Stimulated activated CD4-positive, alpha-beta T cell treated with anti-CD3 and anti-CD28 coated beads, Interleukin-1b, Interleukin-23, amount 100 ng/mL, for 4 hours (primary cell): ENCODE measurements at places on chromosomes 4 and X.

DNA sequence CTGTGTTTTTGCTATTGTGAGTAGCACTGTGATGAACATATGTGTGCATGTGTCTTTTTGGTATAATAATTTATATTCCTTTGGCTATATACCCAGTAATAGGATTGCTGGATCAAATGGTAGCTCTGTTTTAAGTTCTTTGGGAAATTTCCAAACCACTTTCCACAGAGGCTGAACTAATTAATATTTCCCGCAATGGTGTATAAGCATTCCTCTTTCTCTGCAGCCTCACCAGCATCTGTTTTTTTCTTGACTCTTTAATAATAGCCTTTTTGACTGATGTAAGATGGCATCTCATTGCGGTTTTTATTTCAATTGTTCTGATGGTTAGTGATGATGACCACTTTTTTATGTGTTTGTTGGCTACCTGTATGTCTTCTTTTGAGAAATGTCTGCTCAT, 247.7 kb upstream of the NDST3 start:
- DNase-seq = no peak

DNA sequence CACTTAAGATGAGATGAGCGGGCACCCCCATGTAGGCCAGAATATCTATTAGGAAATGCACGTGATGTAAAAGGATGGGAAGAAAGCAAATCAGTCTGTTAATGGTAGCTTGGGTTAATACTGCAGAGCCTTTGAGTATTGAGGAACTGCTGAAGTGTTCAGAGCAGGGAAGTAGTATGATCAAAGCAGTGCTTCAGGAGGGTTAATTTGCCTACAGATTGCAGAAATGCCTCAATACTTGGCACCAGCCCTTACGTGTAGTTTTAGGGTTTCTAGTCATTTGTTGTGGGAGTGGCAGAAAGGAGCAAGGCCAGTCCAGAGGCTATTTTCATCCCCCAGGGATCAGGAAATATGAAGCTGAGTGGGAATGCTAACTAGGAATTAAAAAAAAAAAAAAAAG, 19.7 kb downstream of the ZFX start:
- DNase-seq = no peak

DNA sequence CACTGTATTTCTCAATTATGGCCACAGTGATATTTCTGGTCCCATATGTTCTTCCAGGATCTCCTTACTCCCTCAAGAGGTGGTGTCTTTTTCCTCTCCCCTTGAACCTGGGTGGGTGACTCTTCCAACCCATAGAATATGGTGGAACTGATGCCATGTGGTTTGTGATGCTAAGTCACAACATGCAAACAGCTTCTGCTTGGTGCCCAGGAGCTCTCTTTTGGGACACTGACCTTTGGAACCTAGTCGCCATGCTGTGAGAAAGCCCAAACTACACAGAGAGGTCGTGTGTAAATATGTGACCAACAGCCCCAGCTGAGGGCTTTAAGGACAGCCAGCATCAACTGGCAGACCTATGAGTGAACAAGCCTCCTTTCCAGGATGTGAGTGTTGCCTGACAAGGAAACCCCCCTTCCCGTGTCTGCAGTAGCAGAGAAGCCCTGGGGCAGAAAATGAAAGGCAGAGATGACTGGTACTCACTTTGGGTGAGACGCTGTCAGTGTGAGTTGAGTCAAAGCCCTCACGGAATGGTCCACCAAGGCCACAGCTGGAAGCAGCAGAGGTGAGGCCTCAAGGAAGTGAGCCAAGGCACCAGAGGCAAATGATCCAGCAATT, 223.4 kb downstream of the BCOR start:
- DNase-seq = peak; percentile 19

- no peak for DNase-seq
These were observed 18.8 kb upstream of the TMSB4X start for GRCh38 chrX:12955882-12956703.

GRCh38 chr4:169136330-169136729, 126.3 kb upstream of the CBR4 start:
- DNase-seq = no peak

- no peak for DNase-seq
These were observed 214.0 kb upstream of the UGT8 start for GRCh38 chr4:114384629-114385028.

DNA sequence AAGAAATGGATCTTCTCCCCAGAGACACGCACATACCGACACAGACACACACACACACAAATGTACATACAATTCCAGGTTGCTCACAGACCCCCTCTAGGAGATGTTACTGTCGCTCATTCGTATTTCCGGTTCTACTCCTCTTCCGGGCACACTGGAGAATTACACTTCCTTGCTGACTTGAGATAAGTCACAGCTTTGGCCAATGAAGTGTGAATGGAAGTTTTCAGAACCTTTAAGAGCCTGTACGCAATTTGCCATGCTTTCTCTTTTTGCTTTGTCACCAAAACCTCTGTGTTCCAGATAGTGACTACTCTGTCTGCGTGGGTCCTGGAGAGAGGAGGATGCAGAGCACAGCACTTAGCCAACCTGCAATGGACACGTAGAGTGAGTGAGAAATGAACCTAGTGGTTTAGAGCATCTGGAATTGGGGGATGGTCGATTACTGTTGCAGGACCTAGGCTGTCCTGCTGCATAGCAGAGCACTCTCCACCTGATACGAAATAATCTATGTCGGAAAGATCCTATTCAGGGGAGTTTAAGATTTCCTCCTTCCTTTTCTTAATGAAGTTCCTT, 239.5 kb upstream of the TET2 start:
- no peak for DNase-seq

DNA sequence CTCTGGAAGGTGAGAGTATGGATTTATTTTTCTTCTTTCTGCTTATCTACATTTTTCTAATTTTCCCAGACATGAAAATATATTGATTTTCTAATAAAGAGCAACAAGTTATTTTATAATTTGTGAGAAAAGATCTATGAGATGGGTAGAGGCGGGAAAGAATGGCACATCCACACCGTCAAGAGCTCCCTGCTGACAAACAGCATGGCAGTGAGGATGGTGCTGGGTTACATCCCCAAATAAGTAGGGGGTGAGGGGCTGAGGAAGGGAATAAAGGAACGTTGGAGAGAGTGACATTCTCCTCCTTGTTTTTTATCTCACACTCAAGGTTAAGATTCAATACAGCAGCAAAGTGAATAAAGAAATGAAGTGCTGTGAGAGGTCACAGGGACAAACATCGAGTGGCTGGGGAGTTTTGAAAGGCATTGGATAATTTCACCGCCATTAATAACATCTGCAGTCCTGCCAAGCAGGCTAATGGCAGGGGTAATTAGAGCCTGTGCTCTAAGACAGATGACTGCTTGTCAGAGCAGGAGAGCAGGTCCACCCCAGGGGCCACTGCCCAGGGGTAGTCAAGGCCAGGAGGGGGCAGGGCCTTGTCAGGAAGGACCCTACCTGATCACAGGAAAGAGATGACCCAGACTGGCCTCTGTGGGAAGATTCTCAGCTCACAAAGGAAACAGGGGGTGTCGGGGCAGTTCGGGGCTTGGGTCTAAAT, 323.8 kb downstream of the FBXW7 start:
- DNase-seq = no peak

DNA sequence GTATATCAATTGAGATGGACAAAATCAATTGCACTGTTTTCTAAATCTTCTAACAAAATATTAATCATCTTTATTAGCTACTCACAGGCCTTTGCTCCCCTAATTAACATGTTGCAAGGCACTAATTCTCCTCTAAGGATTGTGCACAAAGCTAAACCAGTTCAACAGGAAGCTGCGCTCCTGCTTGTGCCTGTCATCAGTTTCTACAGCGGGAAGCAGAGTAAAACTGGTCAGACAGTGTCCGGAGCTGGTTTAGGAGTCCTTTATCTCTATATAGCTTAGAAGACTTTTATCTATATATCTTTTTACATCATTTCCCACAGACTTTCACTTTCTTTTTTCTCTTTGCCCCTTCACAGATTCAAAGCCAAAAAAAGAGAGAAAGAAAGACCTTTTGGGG, 79.1 kb downstream of the ELOVL6 start:
- no peak for DNase-seq

GRCh38 chr4:40586034-40586433, 43.6 kb downstream of the RBM47 start:
- no peak for DNase-seq

DNA sequence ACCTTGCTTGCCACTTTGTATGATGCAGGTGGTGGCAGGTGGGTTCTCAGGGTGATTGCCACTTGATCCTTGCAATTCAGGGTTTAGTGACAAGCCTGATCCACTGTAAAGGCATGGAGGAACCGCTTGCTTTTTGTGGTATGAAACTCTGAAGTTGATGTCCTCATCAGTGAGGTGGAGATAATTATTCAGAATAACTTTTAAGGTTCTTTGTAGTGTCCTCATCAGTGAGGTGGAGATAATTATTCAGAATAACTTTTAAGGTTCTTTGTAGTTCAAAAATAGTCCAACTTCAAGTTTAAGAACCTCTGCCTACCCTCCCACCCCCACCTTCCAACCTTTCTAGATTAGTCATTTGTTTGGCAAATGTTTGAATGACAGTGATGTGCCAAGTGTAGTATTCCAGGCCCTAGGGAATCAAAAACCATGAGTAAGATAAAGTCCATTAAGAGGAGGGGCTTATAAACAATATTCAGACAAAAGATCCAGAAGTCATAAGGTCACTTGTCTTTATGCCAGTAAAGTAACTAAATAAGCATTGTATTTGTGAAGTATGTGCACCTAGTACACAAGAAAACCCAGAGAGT, 51.2 kb downstream of the DCUN1D4 start:
- DNase-seq = no peak

DNA sequence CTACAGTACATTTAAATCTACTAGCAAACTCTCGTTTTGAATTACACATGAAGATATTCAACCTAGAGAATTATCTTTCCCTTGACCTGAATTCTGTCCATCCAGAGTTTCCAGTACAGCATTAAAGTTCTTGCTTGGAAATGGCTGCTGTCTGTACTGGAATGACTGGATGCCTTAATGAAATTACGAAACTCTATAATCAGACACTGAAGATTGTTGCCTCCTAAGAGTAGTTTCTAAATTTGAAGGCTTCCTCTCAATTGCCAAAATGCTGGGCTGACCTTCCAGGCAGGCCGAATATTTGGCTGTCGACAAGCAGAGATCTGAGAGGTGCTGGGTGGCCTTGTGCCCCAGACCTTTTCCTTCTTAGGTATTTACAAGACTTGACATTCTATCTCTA, 215.1 kb upstream of the GPC4 start:
- DNase-seq = no peak

- DNase-seq = no peak
These were observed 39.8 kb upstream of the MID1 start for GRCh38 chrX:10660171-10660570.

DNA sequence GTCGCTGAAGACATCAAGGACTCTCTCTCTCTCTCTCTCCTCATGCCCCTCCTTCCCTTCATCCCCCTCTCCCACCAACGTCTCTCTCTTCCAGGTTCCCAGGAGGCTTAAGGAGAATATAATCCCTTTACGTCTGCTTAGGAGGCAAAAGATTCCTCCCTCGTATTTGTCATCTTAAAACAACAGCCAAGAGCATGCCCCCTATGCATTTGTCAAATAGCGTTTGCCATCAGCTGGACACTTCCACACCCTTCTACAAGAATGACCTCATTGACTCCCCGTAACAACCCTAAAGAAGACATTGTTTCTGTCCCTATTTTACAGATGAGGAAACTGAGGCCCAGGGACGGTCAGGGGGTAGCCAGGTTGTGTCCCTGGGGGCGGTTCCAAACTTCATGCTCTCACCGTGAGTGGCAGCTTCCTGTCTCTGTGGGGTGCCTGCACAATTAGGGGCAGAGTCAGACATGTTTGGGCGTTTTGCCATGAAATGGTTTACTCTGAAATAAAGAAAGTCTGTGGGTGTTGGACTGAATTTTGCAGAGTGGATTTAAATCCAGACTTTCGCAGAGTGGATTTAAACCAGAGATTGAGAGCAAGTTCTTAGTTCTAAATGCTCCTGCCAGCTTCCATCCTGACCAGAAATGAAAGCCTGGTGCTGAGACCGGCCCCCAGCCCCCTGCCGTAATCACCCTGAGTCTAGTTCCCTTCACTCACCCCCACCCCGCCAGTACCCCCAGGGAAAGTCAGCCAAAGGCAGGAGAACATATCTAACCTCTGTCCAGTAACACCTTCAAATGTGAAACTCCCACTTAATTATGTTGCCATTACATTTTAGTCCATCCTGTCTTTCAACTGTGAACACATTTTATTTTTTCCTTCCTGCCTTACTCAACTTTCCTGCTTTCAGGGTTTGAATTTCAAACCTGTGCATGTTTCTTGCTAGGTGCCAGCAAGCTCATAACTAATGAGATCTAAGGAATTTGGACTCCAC, 44.3 kb upstream of the TBL1X start:
- no peak for DNase-seq

- DNase-seq = no peak
These were observed 1018.0 kb upstream of the HS3ST1 start for GRCh38 chr4:12446657-12447185.

- no peak for DNase-seq
These were observed 514.0 kb upstream of the SMIM31 start for GRCh38 chr4:164239976-164240375.

DNA sequence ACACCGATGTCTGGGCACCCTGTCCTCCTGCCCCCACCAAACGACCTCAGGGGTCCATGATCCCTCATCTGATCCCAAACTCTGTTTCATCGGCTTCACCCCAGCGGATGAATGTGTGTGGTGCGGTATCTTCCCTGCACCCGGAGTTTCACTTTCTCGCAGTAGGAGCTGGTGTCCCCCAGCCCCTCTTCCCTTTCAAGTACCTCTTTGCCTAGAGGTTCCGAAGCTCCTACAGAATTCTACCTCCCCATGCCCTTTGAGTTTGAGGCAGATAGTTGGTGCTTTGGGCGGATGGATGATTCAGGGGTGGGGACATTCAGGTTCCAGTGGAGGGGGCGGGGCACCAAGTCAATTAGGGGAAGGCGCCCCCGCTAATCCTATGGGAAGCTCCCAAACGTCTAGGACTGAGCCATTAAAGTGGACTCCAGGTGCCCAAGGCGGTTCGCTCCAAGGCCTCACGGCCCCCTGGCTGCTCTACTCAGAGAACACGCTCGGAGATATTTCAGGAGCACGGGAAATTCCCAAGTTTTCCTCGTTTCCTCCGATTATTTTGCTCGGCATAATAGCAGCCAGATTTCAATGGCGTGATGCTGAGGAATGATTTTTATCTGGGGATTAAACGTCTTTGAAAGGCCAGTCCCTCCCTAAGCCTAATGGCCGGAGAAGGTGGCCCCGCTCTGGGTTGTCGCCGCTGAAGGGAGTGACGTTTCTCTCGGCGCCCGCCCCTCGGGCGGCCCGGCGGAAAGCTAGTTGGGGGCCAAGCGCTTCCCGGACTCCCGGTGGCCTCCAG, 1.3 kb downstream of the MSX1 start:
- DNase-seq = no peak

DNA sequence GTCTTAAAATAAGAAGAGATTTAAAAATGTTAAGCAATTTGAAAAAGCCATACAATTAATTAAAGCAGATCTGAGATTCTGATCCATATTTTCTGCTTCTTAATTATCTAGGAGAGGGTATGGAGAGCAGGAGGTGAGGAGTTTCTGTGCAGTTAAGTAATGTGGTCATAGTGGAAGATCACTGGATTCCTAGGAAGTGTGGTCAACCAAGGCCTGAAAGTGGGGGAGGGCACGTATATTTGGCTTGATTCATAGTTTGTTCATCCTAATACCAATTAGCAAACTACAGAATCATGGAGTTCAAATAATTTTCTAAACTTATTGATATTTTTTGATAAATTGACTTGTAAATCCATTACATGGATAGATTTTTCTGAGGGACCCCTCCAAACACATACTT, 768.3 kb downstream of the RAPGEF2 start:
- no peak for DNase-seq
